ENCODE measurements at places on chromosomes 2 and 18.

GRCh38 chr2:26674002-26674751 lies 18.3 kb upstream of the KCNK3 start:
- no peak for DNase-seq

GRCh38 chr2:95391641-95392310 lies 10.7 kb upstream of the FAHD2A start:
- no peak for DNase-seq

- no peak for DNase-seq
Observed at GRCh38 chr18:32831781-32832180, 59.0 kb upstream of the KLHL14 start.

DNA sequence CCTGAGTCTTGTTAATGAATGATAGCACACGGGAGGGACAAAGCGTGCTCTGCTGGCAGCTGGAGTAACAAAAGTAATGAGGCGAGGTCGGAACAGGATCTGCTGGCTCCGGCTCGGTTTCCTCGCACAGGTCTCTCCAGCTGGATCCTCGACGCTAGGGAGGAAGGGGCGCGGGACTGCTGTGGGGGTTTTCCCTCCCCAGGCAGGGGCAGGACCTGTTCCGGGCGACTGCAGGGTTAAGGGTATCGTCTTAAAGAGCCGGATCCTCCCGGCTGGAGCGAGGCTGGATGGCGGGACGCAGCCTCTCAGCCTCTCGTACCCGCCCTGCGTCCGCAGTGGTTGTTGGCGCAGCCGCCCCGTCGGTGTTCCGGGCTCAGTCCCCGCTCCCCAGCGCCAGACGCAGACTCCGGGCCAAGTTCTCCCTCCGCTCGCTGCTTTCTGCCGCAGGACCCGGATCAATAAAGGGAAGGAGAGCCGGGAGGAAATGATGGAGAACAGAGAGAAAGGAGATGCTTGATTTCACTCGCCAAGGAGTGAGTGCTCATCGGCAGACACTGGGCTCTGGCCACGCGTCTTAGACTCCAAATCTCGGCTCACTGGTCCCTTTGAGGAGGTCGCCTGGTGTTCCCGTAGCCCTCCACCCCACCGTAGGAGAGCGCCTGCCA lies 1.1 kb upstream of the LIPG start:
- no peak for DNase-seq

- no peak for DNase-seq
Observed at GRCh38 chr18:22082408-22082807, 87.0 kb upstream of the GATA6 start.

GRCh38 chr18:23226391-23226790 lies 91.1 kb downstream of the CABLES1 start:
- no peak for DNase-seq

DNA sequence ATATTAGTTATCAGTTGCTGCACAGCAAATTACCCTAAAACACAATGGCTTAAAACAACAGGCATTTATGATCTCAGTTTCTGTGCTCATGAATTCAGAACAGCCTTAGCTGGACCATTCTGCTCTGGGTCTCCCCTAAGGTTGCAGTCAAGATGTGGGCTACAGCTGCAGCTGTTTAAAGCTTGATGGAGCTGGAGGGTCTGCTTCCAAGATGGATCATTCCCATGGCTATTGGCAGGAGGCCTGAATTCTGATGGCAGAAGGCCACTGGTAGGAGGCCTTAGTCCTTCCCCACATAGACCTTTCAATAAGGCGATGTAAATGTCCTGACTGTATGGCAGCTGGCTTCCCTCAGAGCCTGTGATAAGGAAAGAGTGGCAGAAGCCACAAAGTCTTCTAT lies 118.6 kb upstream of the SERPINE2 start:
- no peak for DNase-seq

All from activated B cell treated with CpG ODN at 0.5 μM for 24 hours (primary cell).